RWPE1 (cell line): ENCODE measurements at places on chromosomes 11 and 22.

DNA sequence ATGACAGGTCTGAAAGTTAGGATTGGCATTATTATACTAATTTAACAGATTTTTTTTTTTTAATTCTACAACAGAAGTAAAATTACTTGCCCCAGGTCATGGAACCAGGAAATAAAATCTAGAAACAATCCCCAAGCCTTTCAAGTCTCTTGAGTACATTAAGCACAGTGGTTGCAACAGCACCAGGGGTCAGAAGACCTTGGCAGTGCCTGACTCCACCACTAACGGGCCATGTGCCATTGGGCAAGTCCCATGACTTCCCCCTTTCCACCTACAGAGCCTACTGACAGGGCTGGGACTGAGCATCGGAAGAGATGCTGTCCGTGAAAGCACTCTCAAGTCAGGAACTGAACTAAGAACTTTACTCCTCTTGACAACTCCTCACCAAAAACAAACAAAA is 98.6 kb upstream of the AKIP1 start:
- no peak for DNase-seq

DNA sequence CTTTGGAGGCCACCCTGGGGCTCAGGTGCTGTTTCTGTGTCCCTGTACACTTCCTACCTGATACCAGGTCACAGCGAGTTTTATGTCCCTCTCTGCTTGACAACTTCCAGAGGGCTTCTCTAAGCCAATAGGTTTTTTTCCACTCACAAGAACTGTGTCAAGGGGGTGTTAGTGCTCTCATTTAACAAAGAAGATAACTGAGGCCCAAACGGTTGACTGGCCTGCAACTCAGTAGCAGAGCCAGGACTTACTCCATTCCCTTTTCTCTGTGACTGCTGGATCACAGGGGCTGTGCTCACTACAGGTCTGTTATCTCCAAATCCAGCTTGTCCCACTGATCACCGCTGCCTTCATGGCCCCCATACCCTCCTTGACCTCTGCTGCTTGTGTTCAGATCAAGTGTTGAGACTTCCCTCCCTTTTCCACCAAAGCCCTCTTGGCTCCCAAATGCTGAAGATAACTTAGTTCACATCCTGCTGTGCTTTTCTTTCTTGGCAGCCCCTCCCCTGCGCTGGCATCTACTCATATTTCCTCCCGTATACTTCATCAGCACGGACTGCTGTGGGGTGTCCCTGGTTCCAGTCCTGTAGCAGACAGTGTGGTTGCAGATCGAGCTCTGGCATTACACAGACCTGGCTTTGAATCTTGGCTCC is 41.3 kb downstream of the POU2F3 start:
- no peak for DNase-seq

DNA sequence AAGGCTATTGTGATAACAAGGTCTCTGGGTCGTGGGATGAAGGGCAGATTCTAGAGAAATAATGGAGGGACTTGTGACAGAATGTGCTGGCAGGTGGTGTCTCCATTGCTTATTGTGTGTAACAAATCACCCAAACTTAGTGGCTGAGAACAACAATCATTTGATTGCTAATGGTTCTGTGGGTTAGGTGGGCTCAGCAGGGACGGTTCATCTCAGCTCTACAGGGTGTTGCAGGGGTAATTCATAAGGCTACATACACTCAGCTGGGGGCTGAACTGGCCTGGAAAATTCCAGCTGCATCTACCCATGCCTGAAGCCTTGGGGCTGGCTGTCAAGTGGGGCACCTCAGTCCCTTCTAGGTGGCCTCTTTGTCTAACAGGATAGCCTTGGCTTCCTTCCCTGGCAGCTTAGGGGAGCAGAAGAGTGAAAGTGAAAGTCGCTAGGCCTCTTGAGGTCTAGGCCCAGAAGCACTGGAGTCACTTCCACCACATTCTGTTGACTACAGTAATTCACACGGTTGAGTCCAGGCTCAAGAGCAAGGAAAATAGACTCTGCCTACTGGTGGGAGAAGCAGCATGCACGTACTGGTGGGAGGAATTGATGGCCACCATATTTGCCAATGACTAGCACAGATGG is 308.9 kb downstream of the MN1 start:
- no peak for DNase-seq

GRCh38 chr22:19994851-19995610 is 21.6 kb downstream of the ARVCF start:
- DNase-seq: no peak

- DNase-seq: no peak
These were observed 7.3 kb upstream of the OSBP2 start for GRCh38 chr22:30687358-30687757.

DNA sequence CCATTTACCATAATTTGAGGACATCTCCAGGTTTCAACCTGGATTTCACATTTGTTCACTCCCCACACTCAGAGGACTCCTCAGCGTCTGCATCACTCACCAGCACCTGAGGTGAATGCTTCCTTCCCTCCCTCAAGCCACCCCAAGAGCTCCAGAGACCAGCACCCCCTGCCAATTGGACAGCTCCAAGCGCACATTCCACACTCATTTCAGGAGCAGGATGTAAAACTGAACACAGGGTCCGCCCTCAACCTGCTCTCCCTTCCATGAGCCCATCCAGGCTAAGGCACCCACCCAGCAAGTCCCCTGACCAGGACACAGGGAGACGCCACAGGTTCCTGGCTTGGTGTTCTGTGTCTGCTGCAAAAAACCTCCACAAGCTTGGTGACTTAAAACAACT is 3.9 kb downstream of the SCGB1D1 start:
- DNase-seq: no peak

DNA sequence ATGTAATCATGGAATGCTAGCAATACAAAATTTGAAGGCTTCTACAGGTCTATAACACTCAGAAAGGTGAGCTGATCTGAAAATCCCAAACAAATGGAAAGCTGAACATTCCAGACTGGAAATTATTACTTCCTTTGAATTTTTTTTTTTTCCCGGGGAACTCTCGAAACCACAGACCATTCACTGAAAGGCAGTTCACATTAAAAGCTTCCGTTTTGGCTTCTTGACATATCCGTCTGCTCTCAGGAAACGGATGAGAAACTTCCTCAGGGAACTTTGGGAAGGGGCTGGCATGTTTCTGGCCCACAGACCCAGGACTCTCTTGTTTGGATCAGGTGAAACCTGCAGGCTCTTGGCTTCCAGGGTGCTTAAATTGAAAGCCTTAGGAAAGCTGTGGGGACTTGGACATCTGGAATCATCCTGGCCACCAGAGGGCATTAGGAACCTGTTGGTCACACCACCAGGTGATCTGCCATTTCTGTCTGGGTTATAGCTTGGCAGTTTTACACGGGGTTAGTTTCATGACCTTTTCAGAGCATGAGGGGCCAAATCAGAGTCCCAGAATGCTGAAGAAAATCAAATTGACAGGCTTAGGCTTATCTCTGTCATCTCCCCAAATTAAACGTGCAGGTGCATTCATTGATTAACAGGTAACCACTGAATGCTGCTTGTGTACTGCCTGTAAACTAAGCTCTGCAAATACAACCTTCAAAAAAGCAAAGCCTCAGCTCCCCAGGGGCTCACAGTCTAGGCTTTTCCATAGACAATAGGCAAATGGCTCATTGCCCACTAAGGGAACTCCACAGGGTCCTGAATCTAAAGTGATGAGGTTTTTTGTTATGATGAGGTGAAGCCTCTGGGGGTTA is 22.7 kb upstream of the GRAMD1B start:
- DNase-seq: peak; percentile 62

GRCh38 chr11:62747475-62748160 is 6.3 kb downstream of the ZBTB3 start:
- DNase-seq: no peak

DNA sequence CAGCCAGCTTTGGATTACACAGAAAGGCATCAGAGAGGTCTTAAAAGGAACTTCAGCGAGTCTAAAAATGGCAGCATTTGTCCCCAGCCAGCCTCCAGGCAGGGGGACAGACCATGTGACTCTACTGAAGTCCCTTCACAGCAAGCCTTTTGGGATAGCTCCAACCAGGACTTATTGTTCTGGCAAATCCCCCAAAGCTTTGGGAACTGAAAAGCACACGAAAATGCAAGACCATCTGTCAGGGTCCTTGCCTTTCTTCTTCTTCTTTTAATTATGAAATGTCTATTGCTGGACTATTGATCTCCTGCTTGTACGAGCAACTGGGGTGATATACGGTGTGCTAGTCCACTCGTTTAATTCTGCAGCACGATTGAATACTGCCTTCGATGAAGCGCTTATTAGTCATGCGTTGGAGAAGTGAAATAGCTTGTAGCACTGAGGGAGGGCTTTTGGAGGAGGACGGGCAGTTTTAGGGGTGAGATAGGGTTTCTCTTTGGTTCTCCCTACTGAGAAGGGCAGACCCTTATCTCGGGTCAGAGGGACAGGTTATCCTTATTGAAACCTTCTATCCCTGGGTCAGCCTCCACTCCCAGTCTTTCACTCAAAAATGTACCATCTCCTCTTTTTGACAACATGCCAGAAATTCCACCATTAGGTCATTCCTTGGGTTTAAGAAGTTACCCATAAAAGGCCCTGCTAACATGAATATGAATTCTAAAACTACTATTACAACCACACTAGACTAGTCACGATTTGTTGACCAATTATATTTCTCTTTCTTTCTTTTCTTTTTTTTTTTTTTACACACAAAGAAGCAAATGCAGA is 416.4 kb downstream of the MIAT start:
- DNase-seq: no peak

GRCh38 chr11:128194216-128194615 is 393.1 kb downstream of the ETS1 start:
- DNase-seq: no peak

- DNase-seq: peak; percentile 55
These were observed 346 bp downstream of the FJX1 start for GRCh38 chr11:35618497-35619115.

- DNase-seq: no peak
These were observed 36.4 kb downstream of the IGSF9B start for GRCh38 chr11:133920109-133920990.
